ENCODE measurements at places on chromosomes 12 and 14.

DNA sequence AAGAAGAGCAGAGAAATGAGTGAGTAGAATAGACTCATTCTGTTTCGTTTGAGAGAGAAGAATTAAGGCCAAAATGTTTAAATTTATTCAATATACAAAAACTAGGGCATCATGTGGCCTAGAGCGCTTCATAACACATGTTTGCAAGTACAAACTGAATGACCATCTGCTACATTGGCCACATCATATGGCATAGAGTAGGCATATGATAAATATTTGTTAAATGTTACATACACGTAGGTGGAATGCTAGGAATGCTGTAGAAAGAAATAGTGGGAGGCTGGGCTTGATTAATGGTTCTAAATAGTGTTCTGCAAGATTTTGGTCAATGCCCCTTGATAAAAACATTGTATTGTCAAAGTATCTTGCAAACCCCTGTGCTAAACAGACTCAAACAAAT lies 10.8 kb downstream of the MGP start:
- no peak for DNase-seq

- DNase-seq = no peak
Observed at GRCh38 chr12:127025545-127025944, 1241.4 kb upstream of the TMEM132C start.

DNA sequence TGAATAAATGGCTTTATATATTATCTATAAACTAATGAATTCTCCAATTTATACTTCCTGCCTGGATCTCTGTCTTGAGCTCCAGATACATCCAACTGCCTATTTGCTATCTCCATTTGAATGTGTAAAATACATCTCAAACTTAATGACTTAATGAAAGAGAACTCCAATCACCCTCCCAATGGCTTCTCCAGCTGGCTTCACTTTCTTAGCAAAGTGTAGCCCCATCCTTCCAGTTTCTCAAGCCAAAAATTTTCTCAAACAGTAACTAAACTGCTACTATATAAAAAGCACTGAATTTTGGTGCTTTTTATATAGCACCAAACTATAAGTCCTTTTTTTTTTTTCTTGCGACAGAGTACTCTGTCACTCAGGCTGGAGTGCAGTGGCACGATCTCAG lies 2.6 kb downstream of the CRY1 start:
- no peak for DNase-seq

DNA sequence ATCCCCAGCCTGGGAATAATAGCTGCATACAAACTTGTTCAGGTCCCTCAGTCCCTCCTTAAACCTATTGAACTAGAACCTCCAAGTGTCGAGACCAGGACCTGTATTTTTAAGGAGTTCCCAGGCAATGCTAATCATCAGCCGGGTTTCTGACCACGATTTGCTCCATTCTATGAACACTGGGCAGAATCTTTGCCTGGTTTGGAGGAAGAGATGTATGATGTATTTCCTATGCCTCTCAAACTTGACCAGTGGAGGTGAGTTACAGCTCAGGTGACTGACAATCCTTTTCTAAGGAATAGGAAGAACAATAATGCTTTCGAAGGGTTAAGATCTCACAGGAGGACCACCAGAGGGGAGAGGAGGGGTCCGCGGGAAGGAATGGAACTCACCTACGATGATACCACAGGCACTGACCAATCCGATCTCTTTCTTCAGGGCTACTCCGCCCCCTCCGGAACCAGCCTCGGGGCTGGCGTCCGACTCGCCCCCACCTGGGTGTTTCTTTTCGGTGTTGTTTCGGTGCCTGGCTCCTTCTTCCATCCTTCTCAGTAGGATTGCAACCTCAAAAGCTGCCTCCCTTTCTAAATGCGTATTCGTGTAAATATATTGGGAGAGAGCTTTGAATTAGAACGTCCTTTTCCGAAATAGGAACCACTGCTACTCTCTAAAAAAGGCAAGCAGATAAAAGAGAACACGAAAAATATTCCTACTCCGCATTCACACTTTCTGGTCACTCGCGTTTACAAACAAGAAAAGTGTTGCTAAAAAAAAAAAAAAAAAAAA lies 895 bp downstream of the SLC7A8 start:
- peak; percentile 17 for DNase-seq

- no peak for DNase-seq
Observed at GRCh38 chr14:101032433-101032832, 128.9 kb upstream of the RTL1 start.

DNA sequence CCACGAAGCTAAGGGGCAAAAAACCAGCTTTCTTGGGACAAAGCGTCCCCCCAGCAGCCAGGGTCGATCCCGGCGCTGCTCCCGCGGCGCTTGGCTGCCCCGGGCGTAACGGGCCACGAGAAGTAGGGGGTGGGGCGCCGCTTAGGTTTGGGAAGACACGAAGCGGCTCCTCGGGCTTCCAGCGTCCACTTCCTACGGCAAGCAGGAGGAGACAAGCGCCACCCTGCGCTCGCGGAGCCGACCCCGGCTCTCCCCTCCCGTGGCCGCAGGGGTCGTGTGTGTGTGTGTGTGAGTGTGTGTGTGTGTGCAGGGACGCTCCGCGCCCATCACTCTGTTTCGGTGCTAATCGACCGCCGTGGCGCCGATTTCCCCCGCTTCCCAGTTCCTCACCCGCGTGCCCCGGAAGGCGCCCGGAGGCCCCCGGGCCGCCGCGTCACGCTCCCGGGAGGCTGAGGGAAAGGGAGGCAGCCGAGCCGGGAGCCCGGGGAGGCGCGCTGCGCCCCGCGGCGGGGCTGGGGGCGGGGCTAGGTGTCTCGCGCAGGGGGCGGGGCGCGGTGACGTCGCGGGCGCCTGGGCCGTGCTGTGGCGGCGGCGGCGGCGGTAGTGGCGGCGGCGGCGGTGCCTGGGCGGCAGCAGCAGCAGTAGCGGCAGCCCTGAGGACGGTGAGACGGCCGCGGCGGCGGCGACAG lies at the start of gene ERC1:
Gene ERC1, plus strand, starts transcription at position 563 of the 689 bp plus-strand sequence. CDS start 36,681 bp downstream, outside the sequence.
- DNase-seq = peak; percentile 53

GRCh38 chr12:3252450-3252891 lies 175.3 kb downstream of the TSPAN9 start:
- DNase-seq = no peak

- no peak for DNase-seq
Observed at GRCh38 chr14:54599966-54600716, 33.2 kb downstream of the SAMD4A start.

DNA sequence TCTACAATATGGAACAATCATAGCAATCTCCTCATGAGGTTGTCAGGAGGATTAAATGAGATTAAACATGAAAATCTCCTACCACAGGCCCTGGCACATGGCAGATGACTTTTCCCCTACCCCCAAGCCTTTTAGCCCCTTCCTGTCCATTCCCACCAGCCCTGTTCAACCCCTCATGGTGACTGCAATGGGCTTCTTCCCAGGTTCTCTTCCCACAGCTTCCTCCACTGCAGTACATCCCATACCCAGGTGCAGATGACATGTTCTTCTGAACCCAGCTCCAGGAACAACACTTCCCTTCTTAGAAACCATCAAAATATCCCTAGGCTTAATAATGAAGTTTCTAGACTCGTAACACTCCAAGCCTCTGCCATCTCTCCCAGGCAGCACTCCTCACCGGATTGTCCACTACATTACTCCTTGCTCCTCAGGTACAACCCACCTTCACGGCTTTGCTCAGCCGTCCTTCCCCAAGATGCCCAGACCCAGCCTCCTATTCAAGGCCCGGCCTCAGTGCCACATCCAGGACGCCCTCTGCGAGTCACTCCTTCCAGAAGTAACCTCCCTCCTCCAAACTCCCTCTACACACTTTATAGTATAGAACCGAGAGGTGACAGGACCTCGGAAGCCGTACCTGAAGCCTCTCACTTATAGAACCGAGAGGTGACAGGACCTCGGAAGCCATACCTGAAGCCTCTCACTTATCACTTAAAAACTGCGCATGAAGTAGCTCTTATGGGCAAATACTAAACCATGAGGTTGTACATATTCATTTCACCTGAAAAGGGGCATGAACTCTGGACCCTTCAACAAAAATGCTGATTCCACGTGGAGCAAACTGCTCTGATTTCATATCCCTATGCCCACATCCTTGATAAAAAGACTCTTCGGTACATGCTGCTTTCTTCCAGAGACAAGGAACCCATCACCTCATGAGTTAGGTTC lies 1.5 kb downstream of the CRACR2A start:
- DNase-seq = no peak

DNA sequence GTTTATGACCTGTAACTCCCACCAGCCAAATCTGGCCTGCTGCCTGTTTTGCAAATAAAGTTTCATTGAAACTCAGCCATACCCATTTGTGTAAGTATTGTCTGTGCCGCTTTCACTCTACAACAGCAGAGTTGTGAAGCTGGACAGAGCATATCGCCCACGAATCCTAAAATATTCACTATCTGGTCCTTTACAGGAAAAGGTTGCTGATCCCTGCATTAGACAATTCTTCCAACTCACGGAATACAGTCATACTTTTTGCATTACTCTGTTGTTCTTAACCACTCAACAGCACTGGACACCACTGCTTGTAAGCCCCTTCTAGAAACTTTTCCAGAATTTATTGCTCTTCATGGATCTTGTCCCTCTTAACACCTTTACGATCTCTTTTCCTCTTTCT lies 435.4 kb downstream of the EGLN3 start:
- DNase-seq = no peak

DNA sequence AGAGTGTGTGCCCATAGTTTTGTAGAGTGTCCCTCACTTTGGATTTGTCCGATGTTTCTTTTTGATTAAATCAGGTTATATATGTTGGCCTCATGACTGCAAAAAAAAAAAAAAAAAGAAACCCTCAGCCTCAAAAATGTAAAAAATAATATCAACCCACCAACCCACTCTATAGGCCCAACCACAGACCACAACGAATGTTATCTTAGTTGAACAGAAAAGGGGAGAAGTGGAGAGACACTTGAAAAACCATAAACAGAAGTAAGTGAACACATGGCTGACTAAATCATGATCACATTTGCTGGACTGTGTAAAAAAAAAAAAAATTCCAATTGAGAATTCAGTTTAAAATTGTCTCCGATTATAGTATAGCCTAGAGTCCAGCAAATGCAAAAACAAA lies 45.5 kb upstream of the ST8SIA1 start:
- no peak for DNase-seq

DNA sequence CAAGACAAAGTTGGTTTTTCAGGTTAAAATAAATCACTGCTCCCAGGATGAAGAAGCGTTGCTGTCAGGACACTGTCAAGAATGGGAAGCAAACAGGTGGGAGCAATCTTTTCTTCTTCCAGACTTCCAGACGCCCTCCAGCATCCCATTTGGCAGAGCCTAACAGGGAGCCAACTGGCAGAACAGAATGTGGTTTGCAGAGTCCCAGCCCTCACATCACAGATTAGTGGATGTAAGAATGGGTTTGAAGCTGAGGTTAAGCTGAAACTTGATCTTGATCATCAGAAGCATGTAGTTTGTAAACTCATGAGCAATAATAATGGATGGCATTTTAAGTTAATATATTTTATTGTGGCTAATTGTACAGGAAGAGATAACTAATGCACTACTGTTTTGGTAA lies 636.4 kb downstream of the SLC6A15 start:
- DNase-seq = no peak

GRCh38 chr14:71726580-71727021 lies 205.6 kb upstream of the RGS6 start:
- DNase-seq = no peak

GRCh38 chr14:72476657-72477499 lies 417.0 kb downstream of the DPF3 start:
- DNase-seq = peak; percentile 70

GRCh38 chr12:120489018-120489417 lies 6.9 kb upstream of the DYNLL1 start:
- no peak for DNase-seq

DNA sequence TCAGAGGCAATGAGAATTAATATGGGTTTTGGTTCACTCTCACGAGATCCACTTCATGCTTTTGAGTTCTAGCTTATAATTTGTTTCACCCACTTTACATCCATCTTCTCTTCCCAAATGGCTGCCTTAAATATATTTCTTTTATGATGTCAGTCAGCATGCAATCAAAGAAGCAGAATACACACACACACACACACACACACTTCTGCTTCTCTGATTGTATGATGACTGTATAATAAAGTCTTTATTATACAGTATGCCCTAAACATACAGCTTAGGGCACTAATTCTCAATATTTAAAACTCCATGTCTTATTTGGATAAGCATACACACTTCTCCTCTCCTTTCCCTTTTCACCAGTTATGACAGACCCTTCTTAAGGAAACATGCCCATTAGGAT lies 6.7 kb upstream of the ETV6 start:
- no peak for DNase-seq

DNA sequence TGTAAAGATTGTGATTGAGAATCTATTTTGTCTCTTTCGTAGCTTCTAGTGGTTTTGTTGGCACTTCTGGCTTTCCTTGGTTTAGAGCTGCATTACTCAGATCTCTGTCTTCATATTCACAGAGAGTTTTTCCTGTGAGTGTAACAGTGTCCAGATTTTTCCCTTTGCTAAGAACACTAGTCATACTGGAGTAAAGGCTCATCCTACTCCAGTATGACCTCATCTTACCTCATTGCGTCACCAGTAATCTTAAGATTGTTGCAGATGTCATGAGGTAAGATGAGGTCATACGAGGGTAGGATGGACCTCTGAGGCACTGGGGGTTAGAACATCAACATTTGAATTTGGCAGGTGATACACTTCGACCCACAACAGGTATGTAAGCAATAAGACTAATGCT lies 461.2 kb downstream of the FLRT2 start:
- no peak for DNase-seq

DNA sequence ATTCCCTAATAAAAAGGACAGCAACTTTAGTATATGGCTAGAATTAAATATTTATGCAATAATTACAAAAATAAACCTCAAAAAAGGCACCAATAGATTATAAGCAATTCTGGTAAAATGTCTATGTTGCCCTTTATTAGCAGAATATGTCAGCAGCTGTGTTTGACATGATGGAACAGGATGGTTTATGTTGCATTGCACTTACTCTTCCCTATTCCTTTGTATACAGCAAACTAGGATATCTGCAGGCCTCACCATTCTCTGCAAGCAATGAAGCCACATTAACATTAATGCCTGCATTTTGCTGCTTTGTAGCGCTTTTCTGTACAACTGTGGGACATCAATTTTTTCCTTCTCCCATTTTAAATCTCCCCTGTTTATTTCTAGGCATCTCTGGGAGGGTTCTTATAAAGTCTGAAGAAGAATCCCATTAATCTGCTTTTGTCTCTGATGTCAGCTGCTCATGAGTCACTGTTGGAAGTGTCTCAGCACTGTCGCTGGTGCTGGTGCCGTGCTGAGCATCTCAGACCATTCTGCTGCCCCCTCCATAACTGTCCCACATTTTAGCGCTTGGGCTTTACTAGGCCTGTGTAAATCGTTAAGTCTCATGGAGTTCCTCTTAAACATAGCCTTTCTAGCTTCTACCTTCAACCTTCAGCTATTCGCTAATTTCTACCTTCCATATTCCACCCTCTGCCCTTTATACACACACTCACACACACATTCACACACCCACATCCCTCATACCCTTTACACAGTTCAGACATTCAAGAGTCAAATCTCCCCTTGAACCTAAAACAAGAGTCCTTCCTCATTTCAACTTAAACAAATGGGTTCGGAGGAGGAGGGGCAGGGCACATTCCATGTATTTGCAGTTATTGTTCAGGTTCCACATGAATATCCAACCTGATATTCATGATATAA lies 64.4 kb upstream of the TRHDE start:
- no peak for DNase-seq

GRCh38 chr12:115617391-115617790 lies 660.1 kb downstream of the MED13L start:
- DNase-seq = no peak

Data from stimulated activated CD8-positive, alpha-beta memory T cell treated with anti-CD3 and anti-CD28 coated beads, Interleukin-7, amount 100 ng/mL, for 4 hours (primary cell).